ENCODE measurements at places on chromosomes 2 and 18.

DNA sequence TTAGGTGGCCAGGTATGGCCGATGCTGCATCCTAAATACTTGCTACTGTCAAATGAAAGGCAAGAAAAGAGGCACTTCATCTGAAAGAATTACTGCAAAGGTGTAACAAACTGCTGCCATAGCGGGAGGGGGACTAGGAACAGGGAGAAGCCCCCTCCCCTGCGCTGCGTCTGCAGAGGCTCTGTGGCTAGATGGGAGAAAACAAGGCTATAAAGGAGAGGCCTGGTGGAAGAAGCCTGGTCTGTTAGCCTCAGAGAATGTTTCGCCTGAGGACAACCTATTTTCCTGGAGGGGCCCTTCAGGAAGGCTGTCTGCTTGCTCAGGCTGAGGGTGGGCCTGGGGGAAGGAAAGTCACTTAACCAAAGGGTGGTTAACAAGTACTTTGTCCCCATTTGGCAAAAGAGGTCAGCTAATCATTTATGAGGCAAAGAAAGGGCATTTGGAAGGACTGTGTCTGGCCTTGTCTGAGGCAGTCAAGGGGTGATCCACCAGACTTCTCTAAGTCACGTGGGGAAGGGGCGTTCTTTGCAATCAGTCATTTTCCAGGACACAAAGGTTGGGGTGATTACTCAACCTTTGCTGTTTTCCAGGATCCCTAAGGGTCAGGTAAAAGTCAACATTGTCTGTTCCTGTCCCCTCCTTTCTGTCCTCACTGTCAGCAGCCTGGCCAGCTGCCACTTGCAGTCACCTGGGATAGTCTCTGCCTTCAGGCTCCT, 103.0 kb upstream of the TMEM200C start:
- DNase-seq = no peak

- no peak for DNase-seq
Measured at GRCh38 chr2:128786741-128787478, 468.2 kb upstream of the HS6ST1 start.

- no peak for DNase-seq
Measured at GRCh38 chr2:86124683-86125082, 18.6 kb downstream of the PTCD3 start.

GRCh38 chr18:63208676-63209075, 110.9 kb downstream of the BCL2 start:
- DNase-seq = no peak

DNA sequence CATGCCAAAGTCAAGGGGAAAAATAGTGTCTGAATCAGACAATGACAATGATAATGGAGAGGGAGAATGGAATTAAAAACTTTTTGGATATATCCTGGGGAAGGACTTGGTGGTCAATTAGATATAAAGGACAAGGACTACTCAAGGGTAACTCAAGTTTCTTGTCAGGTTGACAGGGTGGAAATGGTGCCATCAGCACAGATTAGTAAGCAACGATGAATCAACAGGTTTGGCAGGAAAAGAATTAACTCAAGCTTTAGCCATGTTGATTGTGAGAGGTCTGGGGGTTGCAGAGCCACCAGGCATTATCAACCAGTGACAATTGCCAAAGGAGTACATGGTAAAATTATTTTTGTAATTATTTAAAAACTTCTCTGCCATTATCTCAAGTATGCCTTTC, 35.8 kb upstream of the SPATS2L start:
- no peak for DNase-seq
